ENCODE measurements at places on chromosomes 1 and 21. TPM values are rescaled to one million over a fixed set of nuclear protein-coding genes. Genes with fewer than 3 reads are reported as not detected.
A peak's percentile ranks its signal among the peaks of the same experiment; 100 is the strongest.

DNA sequence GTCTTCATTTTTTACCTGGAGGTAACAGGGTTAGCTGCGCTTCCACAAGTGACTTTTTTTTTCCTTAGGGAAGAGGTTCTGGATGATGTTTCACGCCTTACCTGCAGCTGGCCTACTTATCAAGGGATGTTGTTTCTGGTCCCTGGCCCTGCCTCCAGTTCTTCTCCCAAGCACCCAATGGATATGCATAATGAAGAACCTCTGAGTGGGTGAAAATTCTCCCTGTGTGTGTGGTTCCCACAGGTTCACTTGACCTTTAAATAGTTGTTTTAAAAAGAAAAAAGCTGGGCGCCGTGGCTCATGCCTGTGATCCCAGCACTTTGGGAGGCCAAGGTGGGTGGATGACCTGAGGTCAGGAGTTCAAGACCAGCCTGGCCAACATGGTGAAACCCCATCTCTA is 31.8 kb upstream of the DPT start:
- H3K27me3 ChIP-seq: no peaks in the 10 kb centered on the region
- no peak overlapping the region for H3K4me3 ChIP-seq
- no peak overlapping the region for H3K27ac ChIP-seq
- DNase-seq: no peak
- no peaks in the 10 kb centered on the region for H3K4me1 ChIP-seq
- no peaks in the 10 kb centered on the region for H3K36me3 ChIP-seq

GRCh38 chr1:183989078-183989577 is 48.4 kb downstream of the COLGALT2 start:
- H3K36me3 ChIP-seq: no peaks in the 10 kb centered on the region
- no peaks in the 10 kb centered on the region for H3K4me1 ChIP-seq
- no peaks in the 10 kb centered on the region for H3K27me3 ChIP-seq
- H3K4me3 ChIP-seq: no peak overlapping the region
- H3K27ac ChIP-seq: no peak overlapping the region
- DNase-seq: no peak

Gene KIF21B
- 10.8 TPM for polyA plus RNA-seq

GRCh38 chr1:22777388-22778057 is 66.9 kb downstream of the EPHB2 start:
- H3K4me1 ChIP-seq: no peaks in the 10 kb centered on the region
- no peaks in the 10 kb centered on the region for H3K27me3 ChIP-seq

Gene FALEC
- not detected for polyA plus RNA-seq

Gene UBE2U
- not detected for polyA plus RNA-seq

DNA sequence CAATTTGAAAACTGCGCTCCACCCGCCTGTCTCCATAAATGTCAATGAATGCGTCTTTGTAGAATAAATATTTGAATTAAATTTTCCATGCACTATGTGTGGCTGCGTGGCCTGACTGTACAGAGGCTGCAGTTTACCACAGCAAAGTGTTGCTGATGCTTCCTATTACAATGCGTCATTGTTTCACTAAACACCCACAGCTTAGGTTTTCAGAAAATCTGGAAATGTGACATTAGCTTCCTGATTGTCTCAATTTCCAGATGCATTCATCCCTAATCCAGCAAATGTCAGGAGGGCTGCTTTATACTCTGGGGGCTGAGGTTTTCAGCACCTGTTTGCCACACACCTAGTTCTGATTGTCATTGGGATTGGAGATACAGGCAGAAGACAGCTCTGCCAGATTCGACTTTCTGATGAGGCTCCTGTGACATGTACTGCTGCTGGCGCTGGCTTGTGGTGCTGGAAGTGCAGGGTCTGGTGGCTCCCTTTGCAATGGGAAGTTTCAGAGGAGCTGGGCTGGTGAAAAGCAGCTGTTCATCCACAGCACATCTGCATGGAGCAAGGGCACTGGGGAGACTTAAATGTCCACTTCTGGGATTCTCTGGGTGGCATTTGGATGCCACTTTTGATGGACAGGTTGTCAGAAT is 40.0 kb downstream of the URB2 start:
- H3K4me3 ChIP-seq: no peak overlapping the region
- no peaks in the 10 kb centered on the region for H3K27me3 ChIP-seq
- no peaks in the 10 kb centered on the region for H3K4me1 ChIP-seq

Gene CBS
- 185 TPM for polyA plus RNA-seq

DNA sequence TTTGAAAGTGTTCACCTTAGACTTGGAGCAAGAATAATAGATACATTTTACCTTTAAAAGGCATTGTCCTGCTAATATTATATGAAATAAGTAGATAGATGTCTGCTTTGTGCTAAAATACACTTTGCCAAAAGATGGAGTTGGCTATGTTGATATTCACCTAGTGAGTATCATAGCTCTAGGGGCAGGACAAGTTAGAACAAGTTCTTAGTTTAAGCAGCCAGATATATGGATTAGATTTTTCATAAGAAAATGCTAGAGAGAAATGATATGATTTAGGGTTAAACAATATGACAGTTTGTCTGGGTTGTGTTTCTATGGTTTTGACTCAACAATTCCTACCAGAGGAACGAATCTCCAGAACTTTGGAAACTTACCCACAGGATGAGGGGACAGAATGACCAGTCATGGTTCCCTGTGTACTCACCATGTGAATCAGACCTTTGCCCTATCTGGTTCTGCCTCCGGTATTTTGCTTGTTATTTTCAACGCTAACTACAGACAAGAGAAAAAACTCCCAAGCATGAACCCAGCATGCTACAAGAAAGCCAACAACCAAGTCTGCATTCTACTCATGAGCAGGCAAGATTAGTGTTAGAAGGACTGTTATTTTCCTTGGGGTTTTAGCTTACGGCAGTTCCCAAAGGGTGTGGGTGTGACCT is 1.7 kb downstream of the F5 start:
- DNase-seq: no peak
- no peak overlapping the region for H3K27ac ChIP-seq
- no peak overlapping the region for H3K4me3 ChIP-seq
- no peaks in the 10 kb centered on the region for H3K36me3 ChIP-seq
- H3K4me1 ChIP-seq: peaks cover 2% of the 10 kb centered on the region

DNA sequence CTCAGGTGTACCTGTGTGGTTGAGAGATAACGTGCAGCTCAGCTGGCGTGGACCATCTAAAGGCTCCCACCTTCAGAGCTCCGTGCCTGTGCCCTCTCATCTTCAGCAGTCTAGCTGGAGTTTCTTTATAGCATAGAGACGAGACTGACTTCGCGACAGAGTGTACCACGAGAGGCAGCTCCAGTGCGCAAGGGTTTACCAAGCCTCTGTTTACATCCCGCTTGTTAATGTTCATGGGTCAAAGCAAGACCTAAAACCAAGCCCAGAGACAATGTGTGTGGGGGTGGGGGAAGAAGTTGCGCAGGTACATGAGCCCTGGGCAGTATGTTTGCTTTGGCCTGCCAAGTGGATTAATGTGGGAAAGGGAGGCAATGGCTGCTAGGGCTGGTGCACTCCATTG is 15.6 kb downstream of the RHOU start:
- H3K27me3 ChIP-seq: no peaks in the 10 kb centered on the region
- no peak overlapping the region for H3K27ac ChIP-seq
- no peaks in the 10 kb centered on the region for H3K36me3 ChIP-seq
- no peak overlapping the region for H3K4me3 ChIP-seq

Gene PTPRC
- polyA plus RNA-seq: 0.05 TPM

DNA sequence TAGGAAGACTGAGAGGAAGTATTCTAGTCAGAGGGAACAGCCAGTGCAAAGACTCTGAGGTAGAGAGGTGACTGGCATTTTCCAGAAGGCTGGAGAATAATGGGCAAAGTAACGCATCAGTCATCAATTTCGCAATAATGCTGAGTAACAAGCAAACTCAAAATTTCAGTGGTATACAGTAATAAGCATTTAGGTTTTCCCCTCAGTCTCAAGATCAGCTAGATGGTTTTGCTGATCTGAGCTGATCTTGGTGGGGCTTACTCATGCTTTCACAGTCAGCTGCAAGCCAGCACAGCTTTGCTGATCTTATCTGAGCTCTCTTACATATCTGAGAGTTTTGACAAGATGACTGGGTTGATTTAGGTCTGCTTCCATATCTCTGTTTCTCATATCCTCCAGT is 108.7 kb downstream of the TSEN15 start:
- H3K36me3 ChIP-seq: no peaks in the 10 kb centered on the region
- no peak overlapping the region for H3K27ac ChIP-seq
- no peak overlapping the region for H3K4me3 ChIP-seq
- peaks cover 3% of the 10 kb centered on the region for H3K4me1 ChIP-seq
- DNase-seq: no peak

- no peaks in the 10 kb centered on the region for H3K36me3 ChIP-seq
- H3K27me3 ChIP-seq: no peaks in the 10 kb centered on the region
- no peaks in the 10 kb centered on the region for H3K4me1 ChIP-seq
- no peak overlapping the region for H3K27ac ChIP-seq
These were observed 24.4 kb downstream of the C1orf141 start for GRCh38 chr1:67110352-67110751.

- H3K4me3 ChIP-seq: no peak overlapping the region
- no peaks in the 10 kb centered on the region for H3K36me3 ChIP-seq
- H3K27me3 ChIP-seq: no peaks in the 10 kb centered on the region
These were observed 11.6 kb upstream of the TNFSF18 start for GRCh38 chr1:173062150-173062938.

DNA sequence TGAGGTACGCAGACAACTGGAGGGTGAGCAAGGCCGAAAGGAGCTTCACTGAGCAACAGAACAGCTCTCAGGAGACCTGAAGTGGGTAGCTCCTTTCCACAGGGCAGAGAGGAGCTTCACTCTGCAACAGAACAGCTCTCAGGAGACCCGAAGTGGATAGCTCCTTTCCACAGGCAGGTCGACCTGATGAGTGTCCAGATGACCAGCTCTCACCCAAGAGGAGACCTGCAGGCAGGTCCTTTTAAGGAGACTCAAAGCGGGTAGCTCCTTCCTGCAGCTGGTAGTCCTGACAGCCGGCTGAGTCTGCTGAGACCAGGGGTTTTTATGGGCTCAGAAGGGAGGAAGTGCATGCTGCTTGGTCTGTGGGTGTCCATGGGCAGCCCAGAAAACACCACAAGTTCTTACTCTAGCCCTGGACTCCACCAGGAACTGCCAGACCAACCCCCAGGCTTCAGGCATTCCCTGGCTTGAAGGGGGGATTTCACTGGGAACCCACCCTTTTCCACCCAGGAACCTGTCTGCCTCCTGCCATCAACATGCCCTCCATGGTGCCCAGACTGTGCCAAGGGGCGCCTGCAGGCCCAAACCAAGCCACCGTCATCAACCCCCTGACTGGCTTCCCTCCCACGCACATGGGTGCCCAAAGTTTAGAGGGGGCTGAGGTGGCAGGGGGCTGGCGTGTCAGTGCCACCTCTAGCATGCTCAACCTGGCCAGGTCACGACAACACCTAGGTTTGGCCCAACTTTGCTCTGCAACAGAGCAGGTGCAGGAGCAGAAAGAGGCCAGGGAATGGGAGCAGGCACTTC is 43.6 kb downstream of the ZBTB8OS start:
- no peak for DNase-seq
- no peaks in the 10 kb centered on the region for H3K36me3 ChIP-seq
- no peak overlapping the region for H3K4me3 ChIP-seq
- H3K4me1 ChIP-seq: no peaks in the 10 kb centered on the region
- H3K27me3 ChIP-seq: no peaks in the 10 kb centered on the region
- H3K27ac ChIP-seq: no peak overlapping the region

DNA sequence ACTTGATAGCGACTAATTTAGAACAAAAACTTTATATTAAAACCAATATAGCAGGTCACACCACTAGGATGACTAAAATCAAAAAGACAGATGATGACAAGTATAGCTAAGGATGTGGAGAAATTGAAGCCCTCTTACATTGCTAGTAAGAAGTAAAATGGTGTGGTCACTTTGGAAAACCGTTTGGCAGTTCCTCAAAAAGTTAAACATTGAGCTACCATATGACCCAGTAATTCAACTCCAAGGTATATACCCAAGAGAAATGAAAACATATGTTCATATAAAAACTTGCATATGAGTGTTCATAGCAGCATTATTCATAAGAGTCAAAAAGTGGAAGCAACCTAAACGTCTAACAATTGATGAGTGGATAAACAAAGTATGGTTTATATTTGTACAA is 13.0 kb upstream of the SERINC2 start:
- no peak for DNase-seq
- H3K27ac ChIP-seq: no peak overlapping the region
- no peak overlapping the region for H3K4me3 ChIP-seq
- no peaks in the 10 kb centered on the region for H3K36me3 ChIP-seq

GRCh38 chr1:26284597-26285347 is 4.9 kb downstream of the SH3BGRL3 start:
- H3K27me3 ChIP-seq: no peaks in the 10 kb centered on the region
- no peak overlapping the region for H3K4me3 ChIP-seq
- peaks cover 8% of the 10 kb centered on the region for H3K4me1 ChIP-seq

DNA sequence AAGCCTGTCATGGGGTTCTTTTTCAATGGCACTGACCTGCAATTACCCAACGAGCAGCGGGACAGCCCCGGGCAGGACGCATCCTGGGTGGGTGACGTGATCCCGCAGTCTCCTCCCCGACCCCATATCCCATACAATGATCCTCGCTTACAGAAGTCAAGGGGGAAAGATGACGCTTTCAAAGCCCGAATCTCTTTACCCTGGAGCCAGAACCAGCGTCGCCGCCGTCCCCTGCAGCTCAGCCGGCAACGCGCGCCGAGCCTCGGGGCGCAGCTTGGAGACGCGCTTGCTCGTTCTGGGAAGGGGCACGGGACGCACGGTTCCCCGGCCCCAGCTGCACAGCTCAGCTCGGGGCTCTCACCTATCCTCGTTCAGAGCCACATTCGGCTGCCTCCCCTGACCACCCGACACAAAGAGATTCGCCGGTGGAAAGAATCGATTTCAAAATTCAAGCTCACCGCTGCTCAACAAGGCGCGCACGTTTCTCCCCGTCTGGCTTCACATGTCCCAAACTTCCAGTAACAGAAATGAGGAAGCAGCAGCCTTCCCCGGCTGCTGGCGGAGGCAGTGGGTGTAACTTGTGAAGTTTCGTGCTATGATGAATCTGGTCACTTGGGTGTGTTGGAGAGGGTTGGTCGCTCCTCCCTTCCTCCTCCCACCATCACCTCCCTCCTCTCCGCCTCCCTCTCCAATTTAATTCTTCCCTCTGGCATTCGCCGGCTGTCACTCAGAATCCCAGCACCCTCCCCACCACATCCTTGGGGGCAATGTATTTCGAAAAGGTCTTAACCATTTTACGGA is at the start of gene TIAM1:
TIAM1 (minus strand) TSS at position 582 of the 801 bp plus-strand sequence. CDS start 77,289 bp downstream, outside the sequence.
- peaks cover 3% of the 10 kb centered on the region for H3K4me1 ChIP-seq
- H3K36me3 ChIP-seq: no peaks in the 10 kb centered on the region
- H3K27me3 ChIP-seq: no peaks in the 10 kb centered on the region

- H3K4me3 ChIP-seq: no peak overlapping the region
- no peaks in the 10 kb centered on the region for H3K27me3 ChIP-seq
- no peaks in the 10 kb centered on the region for H3K36me3 ChIP-seq
- H3K27ac ChIP-seq: 0 out of 2 replicates have a peak overlapping the region, but pooled peaks have one; percentile 31
- DNase-seq: no peak
These were observed 111.0 kb downstream of the PTPN14 start for GRCh38 chr1:214440219-214440965.

Gene TSACC
- polyA plus RNA-seq: 5.0 TPM

Data from H1 (cell line).